ENCODE measurements at places on chromosomes 3 and 15. TPM values are rescaled to one million over a fixed set of nuclear protein-coding genes. Genes with fewer than 3 reads are reported as not detected.

Gene UTS2B
- not detected for polyA plus RNA-seq

Gene OXNAD1
- polyA plus RNA-seq: 14.9 TPM

Gene ITIH1
- not detected for polyA plus RNA-seq

Gene IL5RA
- polyA plus RNA-seq: not detected

Gene PLA2G4F
- polyA plus RNA-seq: not detected

Gene APEH
- polyA plus RNA-seq: 275 TPM

Gene C3orf80
- 0.46 TPM for polyA plus RNA-seq

Gene HYKK
- polyA plus RNA-seq: 1.7 TPM

Gene LMCD1
- 20.2 TPM for polyA plus RNA-seq

Measured in H1 (cell line).